Right kidney (tissue), 9 donors: ENCODE measurements at places on chromosomes 7 and 10.

GRCh38 chr10:115936926-115937767 lies 335.9 kb downstream of the GFRA1 start:
- no peak for DNase-seq

DNA sequence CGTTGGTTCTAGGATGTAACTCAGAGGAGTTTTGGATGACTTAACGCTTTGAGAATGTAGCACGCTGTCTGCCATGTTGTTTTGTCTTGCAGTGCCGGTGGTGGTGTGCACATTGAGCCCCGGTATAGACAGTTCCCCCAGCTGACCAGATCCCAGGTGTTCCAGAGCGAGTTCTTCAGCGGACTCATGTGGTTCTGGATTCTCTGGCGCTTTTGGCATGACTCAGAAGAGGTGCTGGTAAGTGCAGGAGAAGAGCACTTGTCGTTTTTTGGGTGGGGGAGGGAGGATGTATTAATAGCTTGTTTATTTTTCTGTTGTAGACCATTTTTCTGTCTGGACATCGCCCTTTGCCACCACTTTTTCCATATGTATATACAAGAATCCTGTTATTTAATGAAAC lies 6.3 kb downstream of the NDUFB2 start:
- DNase-seq, result no peak

DNA sequence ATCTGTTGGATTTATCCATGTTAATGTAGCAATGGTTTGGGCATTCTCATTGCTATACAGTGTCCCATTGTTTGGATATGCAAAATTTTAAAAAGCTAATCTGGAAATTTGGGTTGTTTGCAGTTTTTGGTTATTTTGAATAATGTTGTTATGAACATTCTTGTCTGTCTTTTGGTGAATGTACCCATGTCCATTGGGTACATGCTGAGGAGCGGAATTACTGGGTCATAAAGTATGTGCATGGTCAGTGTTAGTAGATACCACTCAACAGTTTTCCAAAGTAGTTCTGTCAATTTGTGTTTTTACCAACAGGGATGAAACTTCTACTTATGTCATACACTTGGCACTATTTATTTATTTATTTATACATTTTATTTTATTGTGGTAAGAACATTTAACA lies 153.9 kb downstream of the LRMDA start:
- DNase-seq, result no peak

- DNase-seq, result no peak
These were observed 212.3 kb downstream of the FANK1 start for GRCh38 chr10:126108693-126109092.

- DNase-seq, result no peak
These were observed 81.3 kb upstream of the LRRN3 start for GRCh38 chr7:111009526-111010040.

- DNase-seq, result peak; percentile 47
These were observed 594.9 kb upstream of the IGFBP3 start for GRCh38 chr7:46515844-46516590.

- no peak for DNase-seq
These were observed 75.7 kb downstream of the DNAJC1 start for GRCh38 chr10:21927631-21928353.

- DNase-seq, result no peak
These were observed 23.6 kb downstream of the FAM3C start for GRCh38 chr7:121372376-121373010.

DNA sequence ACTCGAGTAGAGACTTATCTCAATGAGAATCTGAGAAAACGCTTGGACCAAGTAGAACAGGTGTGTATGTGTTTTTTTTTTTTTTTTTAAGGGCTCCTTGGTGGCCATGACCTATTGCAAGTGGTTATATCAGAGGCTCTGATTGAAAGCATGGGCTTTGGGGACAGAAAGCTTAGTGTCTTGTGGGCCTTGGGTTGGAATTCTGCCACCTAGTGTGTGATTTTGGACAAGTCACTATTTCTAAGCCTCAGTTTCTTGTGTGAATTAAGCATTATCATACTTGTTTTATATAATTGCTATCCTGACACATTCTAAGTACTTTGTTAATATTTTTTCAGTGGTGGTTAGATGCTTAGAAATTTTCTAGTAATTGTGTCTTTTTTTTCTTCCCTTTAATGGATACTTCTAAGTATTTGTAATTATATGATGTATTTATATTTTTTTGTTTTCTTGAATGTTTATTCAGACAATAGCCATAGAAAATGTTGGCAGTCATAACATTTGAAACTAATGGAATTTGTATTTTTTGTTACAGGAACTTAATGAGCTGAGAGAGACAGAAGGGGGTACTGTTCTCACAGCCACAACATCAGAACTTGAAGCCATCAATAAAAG lies 33.1 kb downstream of the SMC3 start:
- DNase-seq, result no peak
